ENCODE measurements at places on chromosomes 6 and 20. TPM values are rescaled to one million over a fixed set of nuclear protein-coding genes. Genes with fewer than 3 reads are reported as not detected.

DNA sequence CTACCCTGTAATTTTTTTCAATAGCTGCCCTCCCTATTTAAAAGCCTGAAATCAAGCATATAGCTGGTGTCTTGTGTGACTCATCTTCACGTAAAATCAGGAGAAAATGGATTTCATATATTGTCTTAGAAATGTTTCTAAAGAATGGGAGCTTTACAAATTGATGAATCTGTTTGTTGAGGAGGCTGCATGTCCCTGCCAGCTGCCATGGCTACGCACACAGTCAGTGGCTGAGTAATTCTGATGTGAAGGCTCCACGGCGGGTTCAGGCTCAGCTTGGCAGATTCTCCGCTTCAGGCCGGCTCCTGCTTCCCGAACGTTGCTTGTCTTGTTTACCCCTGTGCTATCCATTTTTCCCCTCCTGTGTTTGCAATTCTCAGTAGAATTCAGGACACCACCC, 82.8 kb downstream of the CCDC170 start:
- H3K4me1 ChIP-seq = no peaks in the 10 kb centered on the region
- no peak overlapping the region for H3K27ac ChIP-seq
- no peak for DNase-seq
- H3K27me3 ChIP-seq = no peaks in the 10 kb centered on the region
- no peaks in the 10 kb centered on the region for H3K36me3 ChIP-seq

GRCh38 chr20:4076671-4077070, 61.3 kb upstream of the RNF24 start:
- no peaks in the 10 kb centered on the region for H3K27me3 ChIP-seq
- DNase-seq = no peak
- no peaks in the 10 kb centered on the region for H3K36me3 ChIP-seq
- no peaks in the 10 kb centered on the region for H3K4me1 ChIP-seq
- peak overlapping the region; percentile 76 for H3K27ac ChIP-seq

- no peak overlapping the region for H3K4me3 ChIP-seq
- H3K4me1 ChIP-seq = no peaks in the 10 kb centered on the region
- no peak overlapping the region for H3K27ac ChIP-seq
- no peaks in the 10 kb centered on the region for H3K27me3 ChIP-seq
- no peaks in the 10 kb centered on the region for H3K36me3 ChIP-seq
Measured at GRCh38 chr6:165448210-165448609, 138.8 kb upstream of the C6orf118 start.

- H3K36me3 ChIP-seq = no peaks in the 10 kb centered on the region
- H3K4me1 ChIP-seq = no peaks in the 10 kb centered on the region
- no peak overlapping the region for H3K4me3 ChIP-seq
- no peak overlapping the region for H3K27ac ChIP-seq
- H3K27me3 ChIP-seq = no peaks in the 10 kb centered on the region
- peak; percentile 91 for DNase-seq
Measured at GRCh38 chr20:41631826-41632225, 13.6 kb upstream of the CHD6 start.

GRCh38 chr6:106097411-106098231, 11.5 kb downstream of the PRDM1 start:
- no peak overlapping the region for H3K4me3 ChIP-seq
- no peaks in the 10 kb centered on the region for H3K36me3 ChIP-seq
- H3K27me3 ChIP-seq = no peaks in the 10 kb centered on the region
- H3K27ac ChIP-seq = no peak overlapping the region
- no peaks in the 10 kb centered on the region for H3K4me1 ChIP-seq

DNA sequence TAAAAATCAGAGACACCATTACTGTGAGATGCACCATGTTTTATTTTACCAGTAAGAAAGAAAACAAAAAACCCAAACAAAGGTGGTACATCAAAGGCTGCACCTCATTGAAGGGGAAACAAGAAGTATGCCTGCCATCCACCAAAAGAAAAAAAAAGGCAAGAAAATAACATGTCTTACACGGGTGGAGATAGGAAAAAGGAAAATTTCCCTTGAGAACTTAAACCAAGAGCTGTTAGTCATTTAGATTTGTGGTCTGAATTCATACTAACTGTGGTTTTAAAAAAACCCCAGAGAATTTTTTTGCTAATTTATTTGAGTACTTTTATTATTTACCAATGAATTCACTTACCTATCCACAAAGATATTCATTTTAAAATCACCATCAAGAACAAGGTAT, 144.0 kb downstream of the LRRC1 start:
- DNase-seq = no peak
- H3K4me3 ChIP-seq = no peak overlapping the region
- H3K36me3 ChIP-seq = no peaks in the 10 kb centered on the region
- no peaks in the 10 kb centered on the region for H3K27me3 ChIP-seq

DNA sequence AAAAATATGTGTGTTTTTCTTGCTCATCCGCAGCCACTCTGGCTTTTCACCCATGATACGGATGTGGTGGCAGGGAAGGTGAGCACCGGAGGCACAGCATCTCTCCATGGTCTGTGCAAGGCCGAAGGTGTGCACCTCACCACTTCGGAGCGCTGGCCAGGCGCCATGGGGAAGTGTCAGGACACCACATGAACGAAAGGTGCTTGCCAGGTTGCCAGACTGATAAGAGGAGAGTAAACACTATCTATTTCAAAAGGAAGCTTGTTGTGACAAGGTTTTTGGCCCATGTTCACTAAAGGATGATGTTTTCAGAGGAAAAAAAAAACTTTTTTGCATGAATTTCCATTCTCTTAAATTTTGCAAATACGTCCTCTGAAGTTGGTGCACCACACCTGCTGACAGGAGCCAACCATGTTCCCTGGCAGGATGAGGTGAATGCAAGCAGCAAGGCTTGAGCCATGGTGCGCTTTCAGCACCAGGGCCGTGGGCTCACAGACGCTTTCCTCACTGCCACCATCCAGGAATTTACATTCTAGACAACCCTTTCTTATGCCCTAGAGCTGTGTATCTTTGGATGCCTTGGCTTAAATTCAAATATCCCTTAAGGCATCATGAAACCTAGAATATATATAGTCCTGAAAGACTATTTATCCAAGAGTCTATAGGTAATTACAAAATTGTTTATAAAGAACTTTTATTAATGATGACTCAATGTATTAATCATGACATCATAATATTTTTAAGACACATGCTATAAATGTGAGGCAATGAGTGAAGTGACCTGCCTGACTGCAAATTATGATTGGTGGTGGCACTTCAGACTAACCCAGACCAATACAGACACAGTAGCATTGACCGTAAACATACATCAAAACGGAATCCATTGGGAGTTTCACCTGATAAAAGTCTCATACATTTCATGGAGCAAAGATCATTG, 234.5 kb downstream of the TFAP2A start:
- H3K27me3 ChIP-seq = no peaks in the 10 kb centered on the region
- no peak overlapping the region for H3K27ac ChIP-seq
- DNase-seq = no peak
- H3K4me1 ChIP-seq = no peaks in the 10 kb centered on the region
- no peak overlapping the region for H3K4me3 ChIP-seq

DNA sequence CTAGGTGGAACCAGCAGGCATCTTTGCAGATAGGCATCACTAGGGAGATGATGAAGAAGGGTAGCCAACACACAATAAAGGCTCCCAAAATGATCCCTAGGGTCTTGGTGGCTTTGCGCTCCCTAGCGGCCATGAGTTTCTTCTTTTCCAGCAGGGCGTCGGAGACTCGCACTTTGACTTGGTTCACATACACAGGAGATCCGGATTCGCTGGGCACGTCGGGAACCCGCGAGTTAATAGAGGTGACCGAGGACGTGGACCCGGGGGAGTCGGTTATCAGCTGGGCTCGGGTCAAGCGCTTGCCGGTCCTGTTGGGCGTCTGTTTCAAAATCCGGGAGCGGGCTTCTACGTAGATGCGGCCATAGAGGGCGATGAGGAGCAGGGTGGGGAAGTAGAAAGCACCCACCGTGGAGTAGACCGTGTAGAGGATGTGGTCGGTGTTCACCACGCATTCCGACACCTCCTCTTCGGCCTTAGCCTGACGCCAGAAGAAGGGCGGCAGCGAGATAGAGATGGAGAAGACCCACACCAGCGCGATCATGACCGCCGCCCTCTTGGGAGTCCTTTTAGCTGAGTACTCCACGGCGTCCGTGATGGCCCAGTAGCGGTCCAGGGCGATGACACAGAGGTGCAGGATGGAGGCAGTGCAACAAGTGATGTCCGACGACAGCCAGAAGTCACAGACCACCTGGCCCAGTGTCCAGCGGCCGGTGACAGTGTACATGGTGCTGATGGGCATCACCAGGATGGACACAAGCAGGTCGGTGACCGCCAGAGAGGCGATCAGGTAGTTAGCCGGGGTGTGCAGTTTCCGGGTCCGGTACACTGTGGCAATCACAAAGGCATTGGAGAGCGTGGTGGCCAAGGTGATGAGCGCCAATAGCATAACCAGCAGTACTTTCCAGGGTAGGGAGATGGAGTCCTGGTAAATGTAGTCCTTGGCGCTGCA, 658 bp downstream of the HTR1B start:
- peak overlapping the region; percentile 4 for H3K27ac ChIP-seq
- H3K4me1 ChIP-seq = no peaks in the 10 kb centered on the region
- peak; percentile 83 for DNase-seq
- peak overlapping the region; percentile 75 for H3K4me3 ChIP-seq

DNA sequence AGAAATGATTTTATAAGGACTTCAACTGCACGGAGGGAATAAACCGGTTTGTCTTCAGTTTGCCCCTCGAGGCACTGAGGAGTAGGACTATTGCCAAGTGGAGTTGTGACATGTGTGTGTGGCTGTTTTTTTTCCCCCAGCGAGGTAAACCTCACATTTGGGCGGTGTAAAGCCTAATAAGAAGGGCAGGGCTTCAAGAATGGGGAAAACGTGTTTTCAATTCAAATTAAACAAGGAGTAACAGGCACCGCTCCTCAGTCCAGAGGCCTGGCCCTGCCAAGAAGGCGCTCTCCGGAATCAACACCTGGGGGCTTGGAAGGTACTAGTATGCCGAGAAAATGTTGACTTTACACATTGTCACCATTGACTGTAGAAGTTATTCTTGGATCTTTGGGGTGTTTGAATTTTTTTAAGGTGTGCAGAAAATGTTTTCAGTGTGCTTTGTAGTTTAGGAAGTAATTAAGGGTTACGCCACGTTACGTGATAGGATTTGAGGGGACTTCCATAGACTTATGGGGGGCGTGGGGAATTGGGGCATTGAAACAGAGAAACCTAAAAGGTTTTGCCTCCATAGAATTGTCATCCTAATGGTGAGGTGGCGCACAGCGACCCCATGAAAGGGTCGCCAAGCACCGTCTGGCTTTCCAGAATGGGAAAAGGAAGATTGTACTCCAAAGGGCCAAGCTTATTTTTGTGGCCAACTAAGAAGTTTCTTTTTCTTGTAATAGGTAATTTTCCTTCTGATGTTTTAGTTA, 791 bp downstream of the ADGRG6 start:
- H3K27ac ChIP-seq = no peak overlapping the region
- no peak for DNase-seq
- no peaks in the 10 kb centered on the region for H3K4me1 ChIP-seq
- no peaks in the 10 kb centered on the region for H3K36me3 ChIP-seq
- no peaks in the 10 kb centered on the region for H3K27me3 ChIP-seq
- H3K4me3 ChIP-seq = no peak overlapping the region

GRCh38 chr6:140209775-140210174, 835.3 kb upstream of the CITED2 start:
- H3K4me3 ChIP-seq = no peak overlapping the region
- H3K27ac ChIP-seq = no peak overlapping the region
- H3K4me1 ChIP-seq = no peaks in the 10 kb centered on the region
- DNase-seq = no peak

- DNase-seq = no peak
- H3K4me3 ChIP-seq = no peak overlapping the region
- no peaks in the 10 kb centered on the region for H3K4me1 ChIP-seq
- H3K36me3 ChIP-seq = no peaks in the 10 kb centered on the region
- H3K27me3 ChIP-seq = no peaks in the 10 kb centered on the region
Measured at GRCh38 chr20:43744966-43745730, 18.3 kb upstream of the GTSF1L start.

- no peaks in the 10 kb centered on the region for H3K4me1 ChIP-seq
- H3K36me3 ChIP-seq = no peaks in the 10 kb centered on the region
- no peaks in the 10 kb centered on the region for H3K27me3 ChIP-seq
- DNase-seq = no peak
Measured at GRCh38 chr6:30480536-30481156, 8.7 kb upstream of the HLA-E start.

DNA sequence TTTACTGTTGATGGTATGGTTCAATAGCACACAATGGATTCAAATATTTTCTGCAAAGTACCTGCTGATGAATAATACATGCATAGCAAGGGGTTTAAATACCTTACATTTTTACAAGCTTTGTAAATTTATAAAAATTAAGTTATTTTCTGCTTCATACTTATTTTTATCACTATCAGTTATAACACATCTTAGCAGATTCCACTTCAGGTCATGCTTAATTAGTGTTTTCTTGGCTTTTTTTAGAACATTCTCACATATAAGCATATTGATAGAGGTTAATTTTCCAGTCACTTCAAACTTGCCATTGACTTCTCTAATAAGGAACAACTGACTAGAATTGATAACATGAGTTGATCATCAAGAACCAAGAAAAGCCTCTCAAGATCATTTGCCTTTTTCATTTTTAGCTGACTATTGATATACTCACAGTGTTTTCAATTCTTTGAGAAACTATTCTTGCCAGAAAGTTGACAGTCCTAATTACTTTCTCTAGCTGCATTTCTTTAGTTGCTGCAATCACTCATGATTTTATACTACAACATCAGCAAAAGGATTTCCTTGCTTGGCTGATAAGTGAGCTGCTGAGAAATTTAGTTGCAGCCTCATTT, 25.8 kb downstream of the PTCHD4 start:
- H3K36me3 ChIP-seq = no peaks in the 10 kb centered on the region
- H3K4me1 ChIP-seq = no peaks in the 10 kb centered on the region
- H3K27ac ChIP-seq = no peak overlapping the region
- no peak overlapping the region for H3K4me3 ChIP-seq

GRCh38 chr6:10522929-10523573, 1.9 kb downstream of the GCNT2 start:
- H3K4me1 ChIP-seq = peaks cover 7% of the 10 kb centered on the region
- no peaks in the 10 kb centered on the region for H3K36me3 ChIP-seq
- no peaks in the 10 kb centered on the region for H3K27me3 ChIP-seq
- no peak overlapping the region for H3K4me3 ChIP-seq

DNA sequence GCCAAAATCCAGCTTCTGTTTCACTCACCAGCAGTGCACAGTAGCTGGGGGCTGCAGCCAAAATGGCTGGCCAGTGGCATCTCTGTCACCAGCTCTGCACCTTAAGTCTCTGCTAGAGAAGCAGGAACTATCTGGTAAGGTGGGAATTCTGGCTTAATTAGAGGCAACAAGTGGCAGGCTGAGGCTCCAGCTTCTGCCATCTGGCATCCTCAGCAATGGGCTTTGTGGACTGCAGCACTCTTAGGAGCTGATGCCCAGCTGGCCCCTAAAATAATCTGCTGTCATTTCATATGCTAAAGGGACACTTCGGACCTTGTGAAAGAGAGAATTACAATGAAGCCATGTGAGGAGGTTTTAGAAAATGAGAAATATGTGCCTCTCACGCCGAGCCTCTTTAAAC, 4.6 kb upstream of the CLDN20 start:
- DNase-seq = no peak
- H3K4me3 ChIP-seq = no peak overlapping the region
- no peaks in the 10 kb centered on the region for H3K4me1 ChIP-seq
- H3K36me3 ChIP-seq = peaks cover 8% of the 10 kb centered on the region
- no peak overlapping the region for H3K27ac ChIP-seq
- no peaks in the 10 kb centered on the region for H3K27me3 ChIP-seq

The BPIFB3 gene
- total RNA-seq = not detected

The TMEM74B gene
- 3.8 TPM for total RNA-seq

The DNAH8 gene
- total RNA-seq = 0.03 TPM

The MAP7 gene
- 2.5 TPM for total RNA-seq

The BTNL2 gene
- not detected for total RNA-seq

The SLC22A16 gene
- total RNA-seq = 0.55 TPM

The RGS17 gene
- total RNA-seq = 3.2 TPM
